Immature natural killer cell (primary cell): ENCODE measurements at places on chromosomes 2 and 18.

DNA sequence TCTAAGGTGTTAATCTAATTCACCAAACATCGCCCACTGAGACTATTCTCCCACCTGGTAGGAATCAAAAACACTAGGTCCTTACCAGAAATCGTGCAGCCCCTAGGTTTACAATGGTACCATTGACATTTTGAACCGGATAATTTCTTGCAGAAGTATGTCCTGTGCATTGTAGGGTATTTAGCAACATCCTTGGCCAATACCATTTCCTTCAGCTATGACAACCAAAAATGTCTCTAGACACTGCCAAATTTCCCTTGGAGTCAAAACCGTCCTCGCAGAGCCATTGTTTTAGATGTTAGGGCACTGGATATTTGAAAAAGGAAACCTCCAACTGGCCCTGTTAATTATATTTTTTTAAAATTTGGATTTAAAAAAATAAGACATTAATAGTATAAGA, 3.8 kb downstream of the VPS54 start:
- DNase-seq, result no peak

- no peak for DNase-seq
Observed at GRCh38 chr2:5555636-5556035, 136.5 kb upstream of the SOX11 start.

DNA sequence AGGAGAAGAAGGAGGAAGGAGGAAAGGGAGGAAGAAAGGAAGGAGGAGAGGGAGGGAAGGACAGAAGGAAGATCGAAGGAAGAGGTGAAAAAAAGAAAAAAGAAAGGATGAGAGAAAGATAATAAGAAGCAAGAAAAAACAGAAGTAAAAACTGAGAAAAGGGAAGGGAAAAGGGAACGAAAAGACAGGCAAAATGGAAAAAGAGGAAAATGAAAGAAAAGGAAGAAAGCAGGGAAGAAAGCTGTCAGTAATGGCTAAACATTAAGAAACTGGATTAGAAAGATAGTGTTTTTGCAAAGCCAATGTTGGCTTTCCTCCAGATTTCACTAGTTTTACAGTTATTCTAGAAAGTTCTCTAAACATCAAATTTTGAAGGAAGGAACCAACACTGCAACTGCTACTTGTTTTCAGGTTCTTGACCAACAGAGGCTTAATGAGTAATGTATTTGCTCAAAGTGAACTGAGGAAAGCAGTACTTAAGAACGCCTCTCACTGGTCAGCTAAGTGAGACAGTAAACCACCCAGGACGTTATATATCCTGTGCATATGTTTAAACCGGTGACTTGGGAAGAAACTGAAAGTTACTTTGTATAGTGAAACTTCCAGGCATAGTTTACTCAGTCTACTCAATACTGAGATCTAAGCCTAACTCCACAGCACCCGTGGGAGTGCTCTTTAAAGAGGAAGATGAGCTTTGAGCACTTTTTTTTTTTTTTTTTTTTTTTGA, 286.2 kb upstream of the TRIB2 start:
- DNase-seq, result peak; percentile 30

DNA sequence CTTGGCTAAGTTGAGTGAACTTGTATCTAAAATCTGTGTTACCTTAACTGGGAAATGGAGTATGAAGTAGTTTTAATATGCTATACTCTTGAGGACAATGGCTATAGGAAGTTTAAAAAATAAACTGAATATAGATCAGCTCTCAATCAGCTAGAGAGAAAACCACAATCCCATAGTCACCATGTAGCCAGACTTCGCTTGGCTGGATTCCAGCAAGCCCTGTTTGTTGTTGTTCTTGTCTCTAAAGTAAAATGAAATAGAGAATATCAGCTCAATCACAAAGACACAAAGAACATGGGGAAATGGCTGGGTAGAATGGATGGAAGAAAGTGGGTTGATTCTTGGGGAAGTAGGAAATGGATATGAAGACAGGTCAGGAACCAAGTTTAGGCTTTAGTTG, 234.9 kb downstream of the PHLPP1 start:
- DNase-seq, result no peak

DNA sequence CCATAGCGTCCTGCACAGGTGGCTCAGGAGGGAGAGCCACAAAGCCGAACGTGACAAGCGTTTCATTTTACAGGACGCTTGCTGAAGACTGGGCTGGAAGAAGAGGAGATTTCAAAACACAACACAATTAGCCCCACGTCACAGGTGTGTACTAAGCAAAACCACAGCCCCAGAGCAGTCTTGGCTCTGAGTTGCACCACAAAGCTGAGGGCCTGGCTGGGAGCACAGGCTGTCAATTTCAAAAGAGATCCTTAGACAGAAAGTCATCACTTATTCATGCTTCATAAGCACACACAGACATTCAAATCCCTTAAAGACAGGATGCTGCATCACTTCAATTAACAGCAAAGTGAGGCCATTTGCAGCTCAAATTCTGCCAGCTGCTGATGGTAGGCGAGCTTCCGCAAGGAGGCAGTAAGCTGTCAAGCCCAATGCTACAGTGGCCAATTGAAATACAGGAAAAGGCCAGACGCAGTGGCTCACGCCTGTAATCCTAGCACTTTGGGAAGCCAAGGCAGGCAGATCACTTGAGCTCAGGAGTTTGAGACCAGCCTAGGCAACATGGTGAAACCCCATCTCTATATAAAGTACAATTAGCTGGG, 79.6 kb downstream of the SKA1 start:
- no peak for DNase-seq

DNA sequence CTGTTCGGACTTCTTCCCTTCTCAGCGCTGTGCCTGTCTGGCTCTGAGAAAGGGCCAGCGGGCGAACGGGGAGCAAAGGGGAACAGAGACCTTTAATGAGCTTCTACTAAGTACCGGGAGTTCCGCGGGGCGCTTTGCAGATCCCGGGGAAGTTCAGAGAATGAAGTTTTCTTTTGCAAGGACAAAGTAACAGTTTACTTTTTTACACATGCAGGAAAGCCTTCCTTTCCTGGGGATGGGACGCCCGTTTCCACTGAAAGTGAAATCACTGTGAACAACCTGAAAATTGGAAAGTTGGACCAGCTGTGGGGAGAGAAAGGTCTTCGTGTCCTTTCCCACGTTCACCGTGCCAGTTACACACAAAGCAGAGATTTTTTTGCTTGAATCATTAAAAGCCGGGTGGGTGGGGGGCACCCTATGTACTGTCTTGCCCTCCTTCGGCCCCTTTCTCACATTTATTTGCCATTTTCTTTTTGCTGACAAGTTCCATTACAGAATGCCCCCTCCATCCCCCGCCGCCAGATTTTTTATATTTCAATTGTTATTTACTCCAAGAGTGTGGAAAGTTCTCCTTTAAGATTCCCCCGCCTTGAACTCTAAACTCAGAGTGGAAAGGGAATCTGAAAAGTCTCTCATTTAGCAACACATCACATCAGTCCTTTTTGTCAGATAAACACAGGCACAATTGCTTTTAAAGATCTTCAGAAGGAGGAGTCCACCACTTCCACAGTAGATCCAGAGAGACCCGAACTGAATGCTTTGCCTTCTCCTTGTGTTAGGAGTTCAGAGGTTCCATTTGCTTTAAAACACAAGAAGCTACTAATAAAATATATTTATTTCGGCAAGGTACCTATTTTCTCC, 1.1 kb upstream of the FN1 start:
- DNase-seq, result no peak
